ENCODE measurements at places on chromosomes 4 and X.

DNA sequence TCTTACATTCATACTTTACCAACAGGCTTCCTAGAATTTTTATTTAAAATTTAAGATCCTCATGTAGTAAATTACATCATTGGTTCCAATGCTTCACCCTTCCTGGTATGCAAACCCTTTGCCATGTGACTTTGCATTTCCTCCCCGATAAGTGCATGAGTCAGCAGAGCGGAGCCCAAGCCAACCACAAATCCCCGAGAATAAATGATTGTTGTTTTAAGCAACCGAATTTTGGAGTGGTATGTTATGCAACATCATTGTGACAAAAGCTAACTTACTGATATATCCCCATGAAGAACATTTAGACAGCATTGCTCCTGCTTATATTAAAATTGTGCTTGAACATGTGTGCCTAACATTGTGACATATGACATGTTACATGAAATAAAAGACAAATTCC is 199.4 kb upstream of the DDX53 start:
- no peak for DNase-seq

GRCh38 chrX:19863212-19863856 is 24.1 kb downstream of the SH3KBP1 start:
- DNase-seq: no peak

GRCh38 chrX:101485212-101485949 is at the start of gene ARMCX4:
TSS of gene ARMCX4 (plus strand) at chrX:101485456. CDS start at chrX:101488590, 3,134 bp downstream.
- DNase-seq: no peak

DNA sequence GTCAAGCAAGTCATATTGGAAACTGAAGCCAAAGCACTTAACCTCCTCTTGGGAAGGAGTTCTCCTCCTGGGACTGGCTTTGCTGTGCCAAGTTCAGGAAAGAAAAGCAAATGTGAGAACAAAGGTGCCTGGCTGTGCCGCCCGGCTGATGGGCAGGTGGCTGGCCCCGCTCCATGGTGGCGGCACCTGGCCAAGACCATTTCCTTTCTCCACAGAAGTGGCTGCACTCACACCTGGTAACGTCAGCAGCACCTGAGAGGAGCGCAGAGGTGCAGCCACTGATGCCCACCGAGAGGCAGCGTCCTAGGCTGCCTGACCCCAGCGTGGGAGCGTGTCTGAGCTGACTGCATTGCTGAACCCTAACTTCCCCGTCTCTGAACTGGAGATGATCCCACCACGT is 54.3 kb downstream of the DCTD start:
- no peak for DNase-seq

DNA sequence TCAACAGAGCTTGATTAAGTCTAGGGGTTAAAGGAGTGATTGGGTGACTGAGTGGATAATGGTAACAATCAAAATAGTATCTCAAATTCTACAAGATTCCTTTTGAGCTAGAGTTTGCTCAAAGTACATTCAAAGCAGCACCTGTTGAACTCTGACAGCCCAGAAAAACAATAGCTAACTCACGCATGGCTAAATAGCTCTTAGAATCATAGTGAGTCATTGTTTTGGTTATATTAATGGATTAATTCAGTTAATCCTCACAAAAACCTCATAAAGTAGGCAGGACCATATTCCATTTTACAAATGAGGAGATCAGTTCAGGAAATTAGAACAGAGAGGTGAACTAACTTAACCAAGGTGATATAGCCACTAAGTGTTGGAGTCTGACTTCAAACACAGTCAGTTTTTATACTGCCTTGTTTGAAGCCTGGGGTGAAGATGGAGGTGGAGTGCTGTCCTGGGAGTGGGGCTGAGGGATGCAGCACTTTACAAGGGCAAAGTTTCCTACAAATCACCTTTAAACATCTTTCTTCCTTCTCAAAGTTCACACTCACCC is 35.9 kb upstream of the PPM1K start:
- DNase-seq: no peak

DNA sequence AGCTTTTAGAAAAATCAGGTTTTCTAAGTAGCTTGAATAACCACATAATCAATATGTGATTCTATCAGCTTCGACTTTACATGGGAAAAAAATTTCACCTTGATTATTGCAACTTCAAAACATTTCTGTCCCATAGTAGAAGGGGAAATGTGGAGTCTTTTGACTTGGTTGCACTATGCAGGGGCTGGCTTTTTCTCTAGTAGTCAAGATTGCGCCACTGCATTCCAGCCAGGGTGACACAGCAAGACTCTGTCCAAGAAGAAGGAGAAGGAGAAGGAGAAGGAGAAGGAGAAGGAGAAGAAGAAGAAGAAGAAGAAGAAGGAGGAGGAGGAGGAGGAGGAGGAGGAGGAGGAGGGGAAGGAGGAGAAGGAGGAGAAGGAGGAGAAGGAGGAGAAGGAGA is 84.9 kb downstream of the MAML3 start:
- no peak for DNase-seq

DNA sequence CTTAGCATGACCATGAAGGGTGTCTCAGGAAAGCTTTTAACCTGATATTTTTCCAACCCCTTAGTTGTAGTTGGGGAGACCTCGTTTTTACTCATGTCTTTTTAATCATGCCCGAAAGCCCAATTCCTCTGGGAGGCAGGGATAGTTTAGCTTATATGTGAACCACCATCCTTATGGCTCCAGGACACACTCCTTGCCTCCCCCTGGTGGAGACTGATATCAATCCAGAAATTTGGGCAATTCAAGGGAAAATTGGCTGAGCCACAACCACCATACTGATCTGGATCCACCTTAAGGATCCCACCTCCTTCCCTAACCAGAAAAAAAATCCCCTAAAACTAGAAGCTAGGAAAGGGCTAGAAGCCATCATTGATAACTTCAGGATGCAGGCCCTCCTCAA is 13.4 kb upstream of the COL25A1 start:
- no peak for DNase-seq

GRCh38 chrX:12896935-12897334 is 9.5 kb upstream of the TLR8 start:
- DNase-seq: no peak

GRCh38 chr4:2535376-2536192 is 863 bp upstream of the FAM193A start:
- DNase-seq: peak; percentile 23

- no peak for DNase-seq
Observed at GRCh38 chrX:107978707-107979307, 3.4 kb downstream of the TEX13B start.

DNA sequence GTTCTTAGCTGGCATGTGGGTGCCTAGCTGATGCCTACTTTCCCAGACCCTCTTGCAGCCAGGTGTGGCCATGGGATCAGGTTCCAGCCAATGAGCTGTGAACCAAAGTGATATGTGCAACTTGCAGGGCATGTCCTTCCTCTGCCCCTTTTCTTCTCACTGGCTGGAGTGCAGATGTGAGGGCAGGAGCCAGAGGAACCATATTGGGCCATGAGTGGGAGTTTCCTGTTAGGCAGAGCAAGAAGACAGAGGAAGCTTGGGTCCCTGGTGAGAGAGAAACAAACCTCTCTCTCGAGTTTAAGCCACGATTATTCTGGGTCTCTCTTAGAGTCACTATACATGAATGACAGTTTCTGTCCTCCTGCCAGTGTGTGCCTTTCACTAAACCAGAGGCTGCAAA is 120.4 kb upstream of the STX18 start:
- no peak for DNase-seq

DNA sequence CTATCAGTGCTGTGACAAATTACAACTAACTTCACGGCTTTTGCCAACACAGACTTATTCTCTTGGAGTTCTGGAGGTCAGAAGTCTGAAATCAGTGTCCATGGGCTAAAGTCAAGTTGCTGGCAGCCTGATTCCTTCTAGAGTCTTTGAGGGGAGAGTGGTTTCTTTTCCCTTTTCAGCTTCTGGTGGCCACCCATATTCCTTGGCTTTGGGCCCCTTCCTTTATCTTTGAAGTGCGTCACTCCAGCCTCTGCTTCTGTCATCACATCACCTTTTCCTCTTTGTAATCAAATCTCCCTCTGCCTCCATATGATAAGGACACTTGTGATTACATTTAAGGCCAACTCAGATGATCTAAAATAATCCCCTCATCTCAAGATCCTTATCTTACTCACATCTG is 9.0 kb downstream of the FAM114A1 start:
- no peak for DNase-seq

GRCh38 chr4:67933755-67934154 is 29.5 kb downstream of the TMPRSS11A start:
- DNase-seq: no peak

GRCh38 chrX:16484338-16484737 is 165.6 kb upstream of the S100G start:
- no peak for DNase-seq

GRCh38 chrX:117570160-117570559 is 546.5 kb downstream of the KLHL13 start:
- DNase-seq: no peak

- DNase-seq: no peak
Observed at GRCh38 chr4:164215113-164215741, 538.7 kb upstream of the SMIM31 start.

- DNase-seq: no peak
Observed at GRCh38 chr4:37757761-37758160, 68.7 kb upstream of the PGM2 start.

DNA sequence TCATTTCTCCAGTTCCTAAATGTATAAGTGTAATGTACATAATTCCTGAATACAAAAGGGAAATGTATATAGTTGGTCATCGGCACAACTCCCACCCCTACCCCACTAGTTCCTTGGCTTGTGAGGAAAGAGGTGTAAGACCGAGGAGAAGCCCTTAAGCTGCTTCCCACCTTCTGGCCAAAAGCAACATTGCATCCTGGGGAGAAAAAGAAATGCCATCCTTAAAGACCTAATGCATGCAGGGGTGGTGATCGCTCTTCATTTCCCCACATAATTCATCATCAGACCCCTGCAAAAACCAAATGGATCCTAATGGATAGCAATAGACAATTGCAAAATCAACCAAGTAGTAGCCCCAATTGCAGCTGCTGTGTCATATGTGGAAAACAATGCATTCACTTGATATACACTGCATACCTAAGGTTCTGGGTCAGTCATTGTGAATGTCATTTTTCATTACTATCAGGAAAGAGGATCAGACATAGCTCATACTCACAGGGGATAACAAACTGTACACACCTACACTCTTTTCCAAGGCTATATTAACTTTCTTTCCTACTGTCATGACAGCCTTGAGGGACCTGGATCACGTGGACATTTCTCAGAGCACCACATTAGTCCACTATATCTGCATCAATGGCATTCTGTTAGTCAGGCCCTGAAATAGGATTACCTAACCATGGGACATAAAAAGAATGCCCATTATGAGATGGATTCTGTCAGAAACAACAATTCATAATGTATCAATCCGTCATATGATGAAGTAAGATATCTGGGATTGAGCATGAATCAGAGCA is 31.7 kb upstream of the NFXL1 start:
- DNase-seq: no peak

DNA sequence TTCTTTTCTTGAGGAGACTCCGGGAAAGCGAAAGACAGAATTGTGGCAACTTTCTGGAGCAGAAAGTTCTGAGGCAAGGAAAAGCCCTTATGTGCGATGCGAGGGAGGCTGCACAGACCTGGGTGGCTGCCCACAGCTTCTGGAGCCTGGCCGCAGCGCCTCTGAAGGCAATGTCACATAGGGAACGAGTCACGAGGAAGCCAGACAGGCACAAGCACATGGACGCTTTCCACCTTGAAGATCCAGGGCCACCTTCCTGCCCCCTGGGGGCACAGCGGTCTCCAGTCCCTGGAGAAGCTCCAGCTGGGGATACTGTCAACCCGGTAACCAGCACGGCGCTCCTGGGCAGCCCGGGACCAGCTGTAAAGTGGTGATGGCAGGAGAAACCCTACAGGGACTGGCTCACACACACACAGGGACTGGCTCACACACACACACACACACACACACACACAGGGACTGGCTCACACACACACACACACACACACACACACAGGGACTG is 69.8 kb downstream of the MTNR1A start:
- DNase-seq: no peak

Measured in stimulated activated CD8-positive, alpha-beta memory T cell treated with anti-CD3 and anti-CD28 coated beads, Interleukin-7, amount 100 ng/mL, for 1 hour (primary cell).